ENCODE measurements at places on chromosomes 7 and 10.

DNA sequence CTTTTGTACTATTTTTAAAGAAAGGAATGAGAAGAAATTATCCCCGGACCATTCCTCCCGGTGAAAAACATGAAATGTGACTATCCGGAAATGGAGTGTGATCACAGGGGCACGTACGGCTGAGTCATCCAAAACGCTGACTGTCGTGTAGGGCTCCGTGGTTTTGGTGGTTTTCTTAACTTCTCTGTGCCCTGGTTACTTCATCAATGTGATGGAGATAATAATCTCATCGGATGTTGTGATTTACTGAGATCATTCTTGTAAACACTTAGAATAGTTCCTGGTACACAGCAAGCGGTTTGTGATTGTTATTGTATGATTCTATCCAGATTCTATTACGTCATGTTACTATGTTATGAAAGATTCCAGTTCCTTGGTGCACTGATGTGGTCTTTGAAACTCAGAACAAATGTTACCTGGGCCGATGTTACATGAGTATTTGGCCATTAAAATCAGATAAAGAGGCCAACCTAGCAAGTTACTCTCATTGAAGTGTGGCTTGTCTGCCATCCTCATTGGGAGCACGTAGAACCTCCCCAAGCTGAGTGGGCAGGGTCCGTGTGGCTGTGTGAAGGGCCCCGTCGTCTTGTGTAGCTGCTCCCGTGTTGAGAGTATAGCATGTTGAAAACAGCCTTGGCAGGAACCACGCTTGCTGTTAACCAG, 99.5 kb downstream of the CAMK1D start:
- DNase-seq: no peak

GRCh38 chr10:74976565-74976964, 134.9 kb upstream of the SAMD8 start:
- DNase-seq: no peak

DNA sequence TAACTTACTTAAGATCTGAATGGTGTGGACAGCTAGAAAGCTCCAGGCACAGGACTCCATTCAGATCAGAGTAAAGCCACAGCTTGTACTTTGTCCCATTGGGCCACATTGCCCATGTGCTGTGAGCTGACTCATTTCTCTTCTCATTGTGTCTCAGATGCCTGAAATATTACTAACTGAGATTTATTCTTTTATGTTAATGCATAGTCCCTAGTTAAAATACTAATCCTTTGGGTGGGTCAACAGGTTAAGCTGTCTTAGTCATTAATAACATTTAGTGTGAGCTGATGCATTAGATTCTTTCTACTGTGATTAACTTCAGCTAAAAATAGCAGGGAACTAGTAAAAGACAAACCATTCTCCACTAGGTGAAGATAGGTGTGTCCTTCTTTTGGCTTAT, 104.7 kb upstream of the ARMC3 start:
- no peak for DNase-seq

GRCh38 chr10:4183761-4184261, 398.8 kb upstream of the KLF6 start:
- no peak for DNase-seq

DNA sequence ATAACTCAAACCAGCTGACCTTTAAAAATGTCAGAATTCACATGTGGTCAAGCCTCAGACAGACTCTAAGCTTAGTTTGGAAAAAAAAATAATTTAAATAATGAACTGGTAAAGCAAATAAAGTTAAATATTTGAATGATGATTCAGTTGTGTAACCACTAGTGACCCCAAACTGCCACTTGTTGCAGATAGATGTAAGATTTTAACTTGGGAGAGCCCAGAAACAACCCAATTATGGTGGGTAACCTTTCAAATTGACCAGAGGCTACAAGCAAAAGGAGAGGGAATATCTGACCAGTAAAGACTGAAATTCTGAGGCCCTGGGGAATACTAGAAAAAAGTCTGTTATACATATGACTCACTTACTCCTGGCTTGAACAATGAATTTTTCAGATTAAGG, 268.1 kb downstream of the HPSE2 start:
- DNase-seq: no peak

DNA sequence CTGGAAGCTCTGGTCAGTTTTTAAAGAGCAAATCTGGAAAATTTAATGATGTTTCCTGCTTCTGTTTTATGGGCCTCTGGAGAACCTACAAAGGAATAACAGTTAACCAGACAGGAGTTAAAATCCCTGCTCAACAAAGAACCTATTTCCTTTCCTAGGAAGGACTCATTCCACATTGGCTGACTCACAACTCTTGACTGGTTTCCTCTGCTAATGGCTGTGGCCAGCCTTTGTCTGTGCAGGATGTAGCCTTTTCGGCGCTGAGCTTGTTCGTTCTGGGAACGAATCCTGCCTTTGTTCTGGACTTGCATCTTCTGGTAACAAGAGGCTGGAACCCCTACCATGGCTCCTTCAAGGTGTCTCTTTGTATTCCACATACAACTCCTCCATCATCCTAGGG, 112.8 kb upstream of the PDCD4 start:
- DNase-seq: no peak

DNA sequence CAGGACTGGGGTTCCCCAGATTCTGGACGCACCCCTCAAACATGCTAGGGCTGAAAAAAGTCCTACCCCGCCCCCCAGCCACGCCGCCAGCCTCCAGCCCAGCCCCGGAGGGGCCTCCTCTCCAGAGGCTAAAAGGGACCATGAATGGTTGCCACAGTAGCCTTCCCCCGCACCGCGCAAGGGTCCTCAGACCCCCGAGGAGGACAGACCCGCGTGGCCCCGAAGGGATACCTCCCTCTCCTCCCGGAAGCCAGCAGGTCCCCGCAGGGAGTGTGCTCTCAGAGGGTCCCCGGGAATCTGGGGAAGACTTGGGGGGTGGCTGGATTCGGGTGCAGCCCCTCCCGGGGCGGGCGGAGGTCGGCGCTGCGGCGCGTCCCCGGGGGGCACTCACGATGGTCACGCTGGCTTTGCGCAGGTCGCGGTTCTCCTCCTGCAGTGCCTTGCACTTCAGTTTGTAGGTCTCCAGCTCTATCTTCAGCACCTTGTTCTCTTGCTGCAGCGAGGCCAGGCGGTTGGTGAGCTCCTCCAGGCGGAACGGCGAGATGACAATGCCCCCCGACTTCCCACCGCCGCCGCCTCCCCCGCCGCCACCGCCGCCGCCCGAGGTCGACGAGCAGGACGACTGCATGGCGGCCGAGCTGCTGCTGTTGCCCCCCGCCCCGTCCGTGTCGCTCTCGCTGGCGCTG, 482 bp downstream of the CCDC6 start:
- no peak for DNase-seq

- DNase-seq: no peak
Measured at GRCh38 chr10:69911613-69912528, 110.2 kb downstream of the COL13A1 start.

DNA sequence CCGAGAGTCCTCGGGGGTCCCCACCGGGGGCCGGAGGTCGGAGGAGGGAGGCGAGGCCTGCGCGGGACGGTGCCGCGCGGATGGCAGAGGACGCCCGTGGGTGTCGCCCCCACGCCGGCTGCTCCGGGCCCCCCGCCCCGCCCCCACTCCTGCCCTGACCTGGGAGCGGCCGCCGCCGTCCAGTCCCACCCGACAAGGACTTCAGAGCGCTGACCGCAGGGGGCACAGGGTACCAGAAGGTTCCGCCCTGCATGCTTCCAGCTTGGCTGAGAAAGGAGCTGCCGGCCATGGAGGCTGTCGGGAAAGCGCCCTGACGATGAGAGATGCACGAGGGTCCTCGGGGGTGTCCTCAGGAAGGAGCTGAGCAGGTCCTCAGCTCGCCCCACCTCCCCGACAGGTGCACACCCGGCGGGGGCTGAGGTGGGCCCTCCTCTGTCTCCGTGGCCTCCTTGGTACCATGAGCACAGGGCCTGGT, 57.0 kb upstream of the DNAJB6 start:
- DNase-seq: no peak

DNA sequence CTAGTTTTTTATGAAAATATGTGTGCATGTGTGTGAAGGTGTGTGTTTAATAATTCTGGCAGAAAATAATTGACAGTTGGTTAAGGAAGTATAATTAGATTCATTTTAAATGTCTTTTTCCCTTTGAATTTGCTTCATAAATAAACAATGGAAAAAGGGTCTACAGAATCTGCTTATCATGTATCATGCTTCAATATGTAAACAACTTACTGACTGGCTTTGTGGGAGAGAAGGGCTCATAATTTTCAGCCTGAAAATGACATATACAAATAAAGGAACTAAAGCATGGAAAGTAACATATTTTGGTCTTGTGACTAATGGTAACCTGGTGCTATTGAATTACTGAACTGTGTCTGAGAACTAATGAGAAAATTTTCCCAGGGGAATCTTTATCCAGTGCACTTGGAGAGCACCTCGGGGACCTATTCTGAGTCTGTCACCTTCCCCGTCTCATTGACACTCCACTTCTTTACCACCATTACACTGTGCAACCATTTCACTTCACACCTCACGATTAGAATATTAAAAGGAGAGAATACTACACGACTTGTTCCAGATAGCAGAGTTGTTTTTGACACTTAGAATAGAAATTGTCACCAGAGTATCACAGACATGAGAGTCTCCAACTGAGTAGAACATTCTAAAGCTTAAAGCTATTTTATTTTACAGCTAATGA, 298.6 kb downstream of the TFEC start:
- no peak for DNase-seq

GRCh38 chr10:108862676-108863350, 1060.5 kb downstream of the XPNPEP1 start:
- DNase-seq: no peak

DNA sequence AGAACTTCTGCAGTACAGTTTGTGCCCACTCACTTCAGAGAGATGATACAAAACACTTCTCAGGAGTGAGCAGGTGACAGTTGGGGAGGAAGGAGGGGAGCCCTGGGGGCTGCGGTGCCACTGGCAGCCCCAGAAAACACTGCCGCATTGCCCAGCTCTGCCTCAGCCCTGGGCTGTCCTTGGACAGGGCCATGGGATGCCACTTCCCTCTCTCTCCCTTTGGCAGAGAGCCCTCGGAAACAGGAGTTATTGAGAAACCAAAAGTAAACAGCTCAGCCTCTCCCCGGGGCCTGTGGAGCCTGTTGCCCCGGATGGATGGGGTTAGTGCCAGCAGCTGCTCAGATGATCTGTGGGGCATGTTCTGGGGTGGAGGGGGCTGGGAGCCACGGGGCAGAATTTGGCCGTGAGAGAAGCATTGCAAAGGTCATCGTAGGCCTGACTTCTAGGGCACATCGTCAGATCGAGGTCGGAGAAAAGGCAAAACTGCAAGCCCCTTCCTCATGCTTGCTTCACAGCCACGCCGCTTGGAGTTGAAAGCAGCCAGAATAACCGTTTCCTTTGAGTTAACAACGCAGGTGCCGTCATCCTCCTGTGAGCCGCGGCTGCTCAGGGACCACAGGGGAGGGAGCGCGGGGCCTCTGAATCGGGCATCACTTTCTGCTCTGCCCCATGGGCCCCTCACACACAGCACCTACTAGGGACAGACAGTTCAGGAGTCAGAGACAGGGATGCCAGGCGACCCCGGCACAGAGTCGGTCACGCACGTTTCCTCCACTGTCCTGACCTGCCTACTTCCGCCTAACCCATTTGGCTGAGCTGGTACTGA, 256.4 kb downstream of the CAMK1D start:
- DNase-seq: no peak
